ENCODE measurements at places on chromosomes 11 and 22. TPM values are rescaled to one million over a fixed set of nuclear protein-coding genes. Genes with fewer than 3 reads are reported as not detected.

The MRGPRX3 gene
- not detected for polyA plus RNA-seq

The LUZP2 gene
- polyA plus RNA-seq: not detected

The MS4A3 gene
- polyA plus RNA-seq: not detected

The APOC3 gene
- not detected for polyA plus RNA-seq

The SLC5A12 gene
- polyA plus RNA-seq: not detected

The SCN2B gene
- polyA plus RNA-seq: not detected

The SNX32 gene
- 0.89 TPM for polyA plus RNA-seq

The TRPM5 gene
- 0.16 TPM for polyA plus RNA-seq

The VWCE gene
- polyA plus RNA-seq: 0.39 TPM

The RAB36 gene
- 1.1 TPM for polyA plus RNA-seq

The NUP50 gene
- 9.1 TPM for polyA plus RNA-seq

The MS4A15 gene
- polyA plus RNA-seq: not detected

The ZNF280B gene
- polyA plus RNA-seq: 0.67 TPM

The CARNS1 gene
- 41.1 TPM for polyA plus RNA-seq

The CSNK2A3 gene
- 0.15 TPM for polyA plus RNA-seq

All from B cell (primary cell).